ENCODE measurements at places on chromosomes 7 and 10. TPM values are rescaled to one million over a fixed set of nuclear protein-coding genes. Genes with fewer than 3 reads are reported as not detected.

The AMPH gene
- 0.63 TPM for total RNA-seq

The CXCL12 gene
- not detected for total RNA-seq

The CDH23 gene
- total RNA-seq = 0.07 TPM

The NACAD gene
- total RNA-seq = not detected

The LHFPL3 gene
- not detected for total RNA-seq

GRCh38 chr7:16847381-16847860 is 34.4 kb downstream of the AGR3 start:
- DNase-seq = peak; percentile 16
- H3K4me1 ChIP-seq = peaks cover 10% of the 10 kb centered on the region
- no peak overlapping the region for H3K27ac ChIP-seq
- no peaks in the 10 kb centered on the region for H3K27me3 ChIP-seq
- H3K36me3 ChIP-seq = peaks cover 6% of the 10 kb centered on the region
- no peak overlapping the region for H3K4me3 ChIP-seq

DNA sequence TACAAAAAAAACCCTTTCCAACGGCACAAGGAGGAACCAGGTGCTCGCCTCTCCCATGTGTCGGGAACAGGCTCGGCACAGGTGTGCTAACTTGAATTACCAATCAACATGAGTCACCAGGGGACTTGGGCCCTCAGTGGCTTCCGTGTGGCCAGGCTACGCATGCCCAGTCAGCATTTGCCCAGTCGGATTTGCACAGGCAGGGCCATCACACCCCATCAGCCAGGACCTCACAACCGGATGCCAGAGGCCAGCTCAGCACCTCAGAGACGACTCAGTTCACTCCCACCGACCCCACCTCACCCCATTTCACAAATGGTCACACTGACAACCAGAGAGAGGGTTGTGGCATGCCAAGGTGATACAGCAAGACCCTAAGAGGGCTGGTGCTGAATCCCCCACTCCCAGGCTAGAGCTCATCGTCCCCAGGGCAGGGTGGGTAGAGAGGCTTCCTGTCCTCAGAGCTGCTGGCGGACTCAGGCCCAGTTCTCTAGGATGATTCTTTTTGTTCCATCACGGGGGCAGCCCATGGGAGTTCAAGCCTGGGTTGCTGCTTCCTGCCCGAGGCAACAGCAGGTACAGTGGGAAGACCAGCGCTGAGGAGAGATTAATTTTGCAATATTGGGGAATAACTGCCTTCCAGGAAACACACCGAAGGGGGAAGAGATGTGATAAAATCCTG is 13.6 kb downstream of the ANXA11 start:
- H3K4me3 ChIP-seq = no peak overlapping the region
- H3K27ac ChIP-seq = no peak overlapping the region
- H3K4me1 ChIP-seq = peaks cover 27% of the 10 kb centered on the region
- no peaks in the 10 kb centered on the region for H3K27me3 ChIP-seq

- H3K36me3 ChIP-seq = no peaks in the 10 kb centered on the region
- no peaks in the 10 kb centered on the region for H3K4me1 ChIP-seq
- no peak overlapping the region for H3K4me3 ChIP-seq
Observed at GRCh38 chr7:128827248-128827958, 2.8 kb upstream of the FLNC start.

DNA sequence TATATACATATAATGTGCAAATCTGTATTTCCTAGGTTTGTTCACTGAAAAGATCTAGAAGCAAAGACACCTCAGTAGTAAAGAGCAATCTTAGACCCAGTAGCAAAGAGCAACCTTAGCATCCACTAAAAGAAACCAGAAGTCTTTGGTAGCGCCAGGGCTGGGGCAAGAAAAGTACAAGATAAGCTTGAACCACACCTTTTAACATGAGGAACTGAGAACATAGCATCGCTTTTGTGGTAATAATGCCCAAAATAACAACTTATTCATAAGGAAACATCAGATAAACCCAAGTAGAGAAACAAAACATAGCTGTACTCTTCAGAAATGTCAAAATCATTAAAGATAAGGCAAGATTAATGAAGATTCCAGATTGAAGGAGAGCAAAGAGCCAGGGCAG is 173.4 kb downstream of the IMMP2L start:
- no peak for DNase-seq
- H3K4me3 ChIP-seq = no peak overlapping the region
- H3K27ac ChIP-seq = no peak overlapping the region
- no peaks in the 10 kb centered on the region for H3K36me3 ChIP-seq
- no peaks in the 10 kb centered on the region for H3K27me3 ChIP-seq

DNA sequence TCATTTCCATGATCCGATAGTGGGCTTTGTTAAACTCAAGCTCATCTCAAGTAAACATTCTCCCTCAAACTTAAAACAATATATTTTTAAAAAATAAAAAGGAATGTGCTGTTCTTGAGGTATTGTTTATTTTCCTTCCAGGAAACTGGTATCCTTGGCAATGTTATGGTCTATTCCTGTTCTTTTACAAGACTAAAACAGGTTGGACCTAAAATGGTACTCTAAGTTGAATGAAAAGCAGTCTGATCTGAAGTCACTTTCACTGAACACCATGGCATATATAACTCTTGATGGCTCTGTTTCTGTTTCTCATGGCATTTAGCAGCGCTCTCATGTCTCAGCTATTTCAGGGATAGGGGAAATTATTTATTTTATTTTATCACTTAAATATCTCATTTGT is 70.1 kb downstream of the PODXL start:
- DNase-seq = no peak
- H3K27me3 ChIP-seq = no peaks in the 10 kb centered on the region
- H3K36me3 ChIP-seq = peaks cover 21% of the 10 kb centered on the region
- H3K4me3 ChIP-seq = no peak overlapping the region

DNA sequence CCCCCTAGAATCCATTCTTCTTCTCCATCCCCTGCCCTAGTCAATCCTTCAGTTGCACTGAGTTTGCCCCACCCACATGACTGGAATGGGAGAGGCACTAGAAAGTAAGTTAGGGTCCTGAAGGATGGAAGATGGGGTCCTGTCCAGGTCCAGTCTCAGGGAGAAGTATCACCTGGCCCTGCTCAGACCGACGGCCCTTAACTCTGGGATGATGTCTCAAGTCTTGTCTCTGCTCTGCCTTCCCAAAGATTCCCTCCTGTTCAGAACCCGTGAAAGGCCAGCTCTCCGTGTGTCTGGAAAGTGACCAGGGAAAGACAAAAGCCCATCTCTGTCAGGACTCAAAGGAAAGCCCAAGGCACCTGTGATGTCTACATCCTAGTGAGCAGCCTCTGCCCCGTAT is 88.8 kb downstream of the OAT start:
- no peak overlapping the region for H3K4me3 ChIP-seq
- H3K27me3 ChIP-seq = no peaks in the 10 kb centered on the region
- H3K4me1 ChIP-seq = peaks cover 10% of the 10 kb centered on the region
- DNase-seq = no peak
- H3K36me3 ChIP-seq = no peaks in the 10 kb centered on the region
- H3K27ac ChIP-seq = no peak overlapping the region

Data from MCF 10A (cell line).